ENCODE measurements at places on chromosomes 13 and 19. TPM values are rescaled to one million over a fixed set of nuclear protein-coding genes. Genes with fewer than 3 reads are reported as not detected.

GRCh38 chr19:6543866-6544347 is 13.1 kb downstream of the TNFSF9 start:
- no peaks in the 10 kb centered on the region for H3K4me1 ChIP-seq
- no peak for DNase-seq
- H3K27me3 ChIP-seq = no peaks in the 10 kb centered on the region
- no peak overlapping the region for H3K4me3 ChIP-seq
- H3K36me3 ChIP-seq = no peaks in the 10 kb centered on the region
- H3K27ac ChIP-seq = no peak overlapping the region

GRCh38 chr13:60326273-60326672 is 70.7 kb upstream of the TDRD3 start:
- no peaks in the 10 kb centered on the region for H3K4me1 ChIP-seq
- H3K36me3 ChIP-seq = no peaks in the 10 kb centered on the region
- no peak overlapping the region for H3K27ac ChIP-seq
- H3K4me3 ChIP-seq = no peak overlapping the region

DNA sequence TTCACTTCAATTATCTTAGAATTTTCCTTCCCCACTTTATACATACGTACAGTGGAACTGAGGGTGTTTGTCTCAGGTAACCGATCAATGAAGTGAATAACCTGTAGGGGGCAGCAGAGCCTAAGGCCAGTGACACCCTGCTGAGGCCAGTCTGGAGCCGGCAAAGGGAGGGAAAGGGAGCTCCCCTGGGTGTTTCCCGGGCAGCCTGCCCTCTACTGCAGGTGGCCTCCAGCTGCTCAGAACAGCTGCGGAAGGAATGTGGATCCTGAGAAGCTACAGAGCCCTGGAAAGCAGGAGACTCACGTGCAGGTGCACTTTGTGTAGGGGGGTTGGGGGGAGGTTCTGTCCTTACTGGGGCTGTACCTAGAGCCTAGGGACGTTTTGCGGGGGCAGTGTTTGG is 832 bp upstream of the ZNF491 start:
- no peaks in the 10 kb centered on the region for H3K27me3 ChIP-seq
- H3K4me1 ChIP-seq = peaks cover 12% of the 10 kb centered on the region
- DNase-seq = peak; percentile 58
- H3K36me3 ChIP-seq = no peaks in the 10 kb centered on the region

The SIAH3 gene
- not detected for polyA plus RNA-seq

The KPTN gene
- polyA plus RNA-seq = 5.9 TPM

DNA sequence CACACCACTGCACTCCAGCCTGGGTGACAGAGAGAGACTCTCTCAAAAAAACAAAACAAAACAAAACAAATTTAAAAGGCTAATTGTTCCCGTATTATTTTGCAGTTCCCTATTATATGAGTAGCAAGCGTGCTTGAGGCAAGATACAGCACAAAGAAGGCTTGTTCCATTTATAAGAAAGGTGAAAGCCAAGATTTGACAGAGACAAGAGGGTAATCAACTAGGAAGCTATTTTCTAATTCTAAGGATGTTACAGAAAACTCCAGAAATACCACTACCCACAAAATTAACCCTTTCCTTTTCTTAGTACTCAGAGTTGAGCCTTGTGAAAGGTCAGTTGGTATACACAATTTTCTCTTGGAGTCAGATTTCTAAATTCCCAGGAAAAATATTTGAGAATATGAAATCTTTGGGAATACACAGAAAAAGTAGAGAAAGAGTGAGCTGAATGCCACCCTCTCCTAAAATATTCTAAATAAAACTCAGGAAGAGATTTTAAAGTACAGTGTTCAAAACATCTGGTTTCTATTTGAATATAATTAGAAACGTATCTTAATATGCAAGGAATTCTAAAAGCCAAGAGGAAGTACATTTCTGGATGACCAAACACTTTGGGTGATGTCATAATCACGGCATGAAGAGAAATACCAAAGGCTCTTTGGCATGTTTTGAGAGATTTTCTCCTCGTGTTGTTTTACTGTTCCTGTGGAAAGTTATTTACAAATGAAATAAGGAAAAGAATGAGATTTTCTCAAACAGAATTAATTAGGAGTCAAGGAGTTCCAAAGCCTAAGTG is 63.0 kb upstream of the FLT1 start:
- DNase-seq = no peak
- no peaks in the 10 kb centered on the region for H3K4me1 ChIP-seq
- H3K4me3 ChIP-seq = no peak overlapping the region

- DNase-seq = no peak
- no peaks in the 10 kb centered on the region for H3K27me3 ChIP-seq
- no peak overlapping the region for H3K27ac ChIP-seq
- peaks cover 48% of the 10 kb centered on the region for H3K36me3 ChIP-seq
- no peak overlapping the region for H3K4me3 ChIP-seq
Observed at GRCh38 chr19:17843292-17843827, 4.4 kb downstream of the JAK3 start.

The CFD gene
- polyA plus RNA-seq = 6.9 TPM

DNA sequence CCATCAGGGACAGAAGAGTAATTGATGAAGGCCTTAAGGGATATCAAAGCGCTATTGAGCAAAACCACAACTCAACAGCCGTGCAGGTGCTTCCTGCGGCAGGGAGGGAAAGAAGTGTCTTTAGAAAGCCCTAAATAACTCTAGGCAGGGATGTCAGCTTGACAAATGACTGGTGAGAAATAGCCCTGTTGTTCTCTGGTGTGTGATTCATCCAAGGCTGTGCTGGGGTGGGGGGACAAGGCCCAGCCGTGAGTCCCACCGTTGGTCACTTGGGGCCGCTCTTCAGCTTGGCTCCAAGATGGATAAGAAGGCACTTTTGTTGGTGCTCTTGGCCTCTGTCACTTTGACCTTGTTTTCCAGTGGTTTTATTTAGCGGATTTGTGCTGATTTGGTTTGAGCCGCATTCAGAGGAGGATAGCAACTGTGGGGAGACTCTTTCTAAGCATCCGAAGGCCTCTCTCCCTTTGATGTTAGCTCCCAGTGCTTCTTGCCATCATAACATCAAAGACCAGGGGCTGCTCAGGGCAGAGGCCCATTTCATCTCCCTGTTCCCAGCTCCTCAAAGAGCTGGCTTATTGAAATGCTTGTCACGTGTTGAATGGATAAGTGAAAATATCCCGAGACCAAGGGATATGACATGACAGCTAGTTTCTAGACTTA is 130.3 kb upstream of the SERP2 start:
- H3K4me1 ChIP-seq = no peaks in the 10 kb centered on the region
- H3K27ac ChIP-seq = no peak overlapping the region
- no peak overlapping the region for H3K4me3 ChIP-seq
- no peak for DNase-seq
- H3K36me3 ChIP-seq = no peaks in the 10 kb centered on the region

DNA sequence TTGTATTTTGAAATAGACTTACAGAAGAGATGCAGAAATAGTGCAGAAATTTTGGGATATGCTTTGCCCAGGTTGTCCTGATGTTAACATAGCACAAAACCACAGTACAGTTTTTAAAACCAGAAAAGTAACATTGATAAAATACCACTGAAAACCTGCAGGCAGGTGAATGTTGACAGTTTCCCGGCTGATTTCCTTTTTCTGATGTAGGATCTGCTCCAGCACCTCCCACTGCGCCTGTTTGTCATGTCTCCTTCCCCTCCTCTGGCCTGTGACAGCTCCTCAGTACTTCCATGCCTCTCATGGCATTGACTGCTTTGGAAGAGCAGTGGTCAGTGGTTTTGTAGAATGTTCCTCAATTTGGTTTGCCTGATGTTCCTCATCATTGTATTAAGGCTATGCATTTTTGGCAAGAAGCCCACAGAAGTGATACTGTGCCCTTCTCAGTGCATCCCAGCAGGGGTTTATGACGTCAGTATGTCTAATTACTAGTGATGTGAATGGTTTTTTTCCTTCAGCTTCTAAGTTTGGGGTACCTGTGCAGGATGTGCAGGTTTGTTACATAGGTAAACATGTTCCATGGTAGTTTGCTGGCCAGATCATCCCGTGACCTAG is 31.0 kb downstream of the TDRD12 start:
- H3K4me3 ChIP-seq = no peak overlapping the region
- DNase-seq = no peak
- no peaks in the 10 kb centered on the region for H3K36me3 ChIP-seq
- peaks cover 24% of the 10 kb centered on the region for H3K4me1 ChIP-seq
- H3K27ac ChIP-seq = no peak overlapping the region

- H3K27me3 ChIP-seq = no peaks in the 10 kb centered on the region
- peaks cover 10% of the 10 kb centered on the region for H3K36me3 ChIP-seq
- H3K4me1 ChIP-seq = no peaks in the 10 kb centered on the region
Observed at GRCh38 chr19:1390890-1391423, 7.2 kb downstream of the NDUFS7 start.

DNA sequence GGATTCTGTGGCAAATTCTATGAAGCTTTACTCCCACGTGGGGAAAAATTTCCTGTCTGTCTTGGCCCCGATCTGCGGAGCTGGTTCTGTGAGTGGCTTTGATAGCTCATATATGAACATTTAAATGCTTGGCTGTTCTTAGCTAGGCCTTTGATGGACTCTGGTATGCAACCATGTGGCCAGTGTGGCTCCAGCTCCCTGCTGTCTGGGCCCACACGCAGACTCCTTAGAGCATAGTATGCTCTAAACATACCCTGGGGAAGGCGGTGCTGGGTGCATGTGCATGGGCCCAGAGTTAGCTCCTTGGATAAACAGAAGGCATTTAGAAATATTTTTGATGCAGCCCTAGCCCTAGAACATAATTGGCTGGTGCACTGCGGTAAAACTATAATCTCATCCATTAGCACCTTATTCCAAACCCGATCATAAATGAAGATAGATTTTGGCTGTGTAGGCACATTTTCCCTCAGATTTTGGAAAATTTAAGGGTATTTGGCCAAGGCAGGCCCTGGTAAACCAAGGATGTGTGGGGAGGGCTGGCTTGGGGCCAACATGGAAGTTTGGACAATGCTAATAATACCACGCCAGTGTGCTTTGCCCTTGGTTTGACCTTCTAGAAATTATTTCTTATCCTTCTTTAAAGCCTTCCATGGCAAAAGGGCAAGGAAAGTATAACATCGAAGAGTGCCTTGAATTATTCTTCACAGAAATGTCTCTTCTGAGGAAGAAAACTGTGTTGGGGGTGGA is 153.5 kb downstream of the LMO7 start:
- H3K36me3 ChIP-seq = no peaks in the 10 kb centered on the region
- no peaks in the 10 kb centered on the region for H3K27me3 ChIP-seq
- no peak overlapping the region for H3K4me3 ChIP-seq
- DNase-seq = no peak
- H3K4me1 ChIP-seq = no peaks in the 10 kb centered on the region

The RUBCNL gene
- polyA plus RNA-seq = not detected

- H3K4me3 ChIP-seq = no peak overlapping the region
- DNase-seq = no peak
- H3K27me3 ChIP-seq = no peaks in the 10 kb centered on the region
- H3K27ac ChIP-seq = no peak overlapping the region
- no peaks in the 10 kb centered on the region for H3K36me3 ChIP-seq
Observed at GRCh38 chr13:73224703-73225102, 165.9 kb downstream of the KLF5 start.

DNA sequence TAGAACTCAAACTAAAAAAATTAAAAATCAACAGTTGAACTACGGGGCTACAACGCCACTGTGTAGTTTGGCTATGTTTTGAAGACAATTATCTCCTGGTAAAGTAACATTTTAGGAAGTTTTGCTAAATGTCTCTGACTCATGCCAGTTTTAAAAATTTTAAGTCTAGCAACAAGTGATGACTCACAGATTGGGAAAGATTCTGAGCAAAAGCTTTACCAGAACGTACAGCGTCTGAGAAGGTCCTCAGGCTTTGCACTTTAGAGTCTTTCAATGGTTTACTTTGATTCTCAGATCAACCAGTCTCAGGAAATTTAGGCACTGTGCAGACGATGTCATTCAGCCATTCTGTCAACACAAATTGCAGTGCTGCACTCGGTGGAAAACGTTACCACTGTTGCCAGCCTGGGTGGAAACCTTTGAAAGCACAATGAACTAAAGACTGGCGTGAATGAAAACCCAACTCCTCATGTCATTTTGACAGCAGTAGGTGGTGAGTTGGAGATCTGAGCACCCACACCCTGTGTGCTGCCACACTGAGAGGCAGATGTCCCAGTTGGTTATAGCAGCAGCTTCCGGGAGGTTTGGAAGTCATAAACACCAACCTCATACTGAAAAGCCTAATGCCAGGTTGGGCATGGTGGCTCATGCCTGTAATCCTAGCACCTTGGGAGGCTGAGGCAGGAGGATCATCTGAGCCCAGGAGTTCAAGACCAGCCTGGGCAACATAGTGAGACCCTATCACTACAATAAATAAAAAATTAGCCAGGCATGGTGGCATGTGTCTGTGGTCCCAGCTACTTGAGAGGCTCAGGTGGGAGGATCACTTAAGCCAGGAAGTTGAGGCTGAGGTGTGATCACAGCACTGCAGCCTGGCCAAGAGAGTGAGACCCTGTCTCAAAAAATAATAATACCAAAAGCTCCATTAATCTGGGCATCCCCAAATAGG is 6.3 kb upstream of the WTIP start:
- H3K27ac ChIP-seq = no peak overlapping the region
- no peaks in the 10 kb centered on the region for H3K4me1 ChIP-seq
- no peak for DNase-seq

DNA sequence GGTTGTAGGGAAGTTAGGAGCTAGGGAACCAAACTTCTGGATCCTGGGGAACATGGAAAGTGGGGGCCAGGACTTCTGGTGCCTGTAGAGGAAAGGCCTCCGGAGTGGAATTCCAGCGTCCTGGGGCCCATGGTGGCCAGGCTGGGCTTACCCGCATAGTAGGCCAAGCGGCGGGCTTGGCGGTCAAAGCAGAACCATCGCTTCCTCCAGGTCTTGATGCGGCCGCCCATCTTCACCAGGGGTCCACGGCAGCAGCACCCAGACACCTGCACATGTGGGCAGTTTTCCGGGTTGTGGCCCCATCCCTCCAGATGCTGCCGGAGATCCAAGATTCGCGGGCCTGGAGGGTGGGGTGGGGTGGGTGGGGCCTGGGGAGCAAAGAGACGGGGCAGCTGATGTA is 13.8 kb upstream of the LYPD3 start:
- peaks cover 16% of the 10 kb centered on the region for H3K4me1 ChIP-seq
- H3K27me3 ChIP-seq = no peaks in the 10 kb centered on the region
- no peak overlapping the region for H3K4me3 ChIP-seq
- H3K36me3 ChIP-seq = peaks cover 6% of the 10 kb centered on the region

- peak; percentile 22 for DNase-seq
- peak overlapping the region; percentile 90 for H3K4me3 ChIP-seq
- peak overlapping the region; percentile 67 for H3K27ac ChIP-seq
- H3K4me1 ChIP-seq = peaks cover 46% of the 10 kb centered on the region
- no peaks in the 10 kb centered on the region for H3K27me3 ChIP-seq
Observed at GRCh38 chr19:1206864-1207450, 1.4 kb downstream of the STK11 start.

GRCh38 chr13:59801107-59801880 is 362.4 kb downstream of the DIAPH3 start:
- no peak overlapping the region for H3K27ac ChIP-seq
- H3K4me3 ChIP-seq = no peak overlapping the region
- no peaks in the 10 kb centered on the region for H3K27me3 ChIP-seq
- H3K36me3 ChIP-seq = no peaks in the 10 kb centered on the region
- H3K4me1 ChIP-seq = no peaks in the 10 kb centered on the region
